Activated CD4-positive, alpha-beta T cell treated with anti-CD3 and anti-CD28 coated beads for 36 hours (primary cell): ENCODE measurements at places on chromosomes 16 and 17.
A peak's percentile ranks its signal among the peaks of the same experiment; 100 is the strongest.

GRCh38 chr17:42833767-42834422 lies 698 bp downstream of the PSME3 start:
- H3K4me3 ChIP-seq = peak overlapping the region; percentile 96
- peaks cover 18% of the 10 kb centered on the region for H3K4me1 ChIP-seq
- DNase-seq = no peak
- H3K27me3 ChIP-seq = no peaks in the 10 kb centered on the region

DNA sequence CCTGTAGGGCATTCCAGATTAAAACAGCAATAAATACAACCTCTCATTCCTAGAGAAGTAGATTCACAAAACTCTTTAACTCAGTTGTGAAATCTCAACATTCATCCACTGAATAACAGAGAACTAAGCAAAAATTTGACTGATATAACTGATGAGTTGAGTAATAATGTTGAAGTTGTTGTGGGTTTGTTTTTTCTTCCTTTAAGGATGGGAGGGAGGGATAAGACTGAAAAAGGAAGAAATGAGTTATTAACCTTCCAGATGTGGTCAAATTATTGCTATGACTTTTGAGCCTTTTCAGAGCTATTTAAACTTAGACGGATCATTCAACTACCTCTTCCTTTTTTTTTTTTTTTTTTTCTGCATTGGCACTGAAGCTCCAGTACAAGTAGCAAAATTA lies 38.6 kb downstream of the SKAP1 start:
- no peaks in the 10 kb centered on the region for H3K27me3 ChIP-seq
- no peak for DNase-seq
- peak overlapping the region; percentile 23 for H3K27ac ChIP-seq
- H3K36me3 ChIP-seq = peaks cover 49% of the 10 kb centered on the region
- peaks cover 52% of the 10 kb centered on the region for H3K4me1 ChIP-seq
- H3K4me3 ChIP-seq = no peak overlapping the region

DNA sequence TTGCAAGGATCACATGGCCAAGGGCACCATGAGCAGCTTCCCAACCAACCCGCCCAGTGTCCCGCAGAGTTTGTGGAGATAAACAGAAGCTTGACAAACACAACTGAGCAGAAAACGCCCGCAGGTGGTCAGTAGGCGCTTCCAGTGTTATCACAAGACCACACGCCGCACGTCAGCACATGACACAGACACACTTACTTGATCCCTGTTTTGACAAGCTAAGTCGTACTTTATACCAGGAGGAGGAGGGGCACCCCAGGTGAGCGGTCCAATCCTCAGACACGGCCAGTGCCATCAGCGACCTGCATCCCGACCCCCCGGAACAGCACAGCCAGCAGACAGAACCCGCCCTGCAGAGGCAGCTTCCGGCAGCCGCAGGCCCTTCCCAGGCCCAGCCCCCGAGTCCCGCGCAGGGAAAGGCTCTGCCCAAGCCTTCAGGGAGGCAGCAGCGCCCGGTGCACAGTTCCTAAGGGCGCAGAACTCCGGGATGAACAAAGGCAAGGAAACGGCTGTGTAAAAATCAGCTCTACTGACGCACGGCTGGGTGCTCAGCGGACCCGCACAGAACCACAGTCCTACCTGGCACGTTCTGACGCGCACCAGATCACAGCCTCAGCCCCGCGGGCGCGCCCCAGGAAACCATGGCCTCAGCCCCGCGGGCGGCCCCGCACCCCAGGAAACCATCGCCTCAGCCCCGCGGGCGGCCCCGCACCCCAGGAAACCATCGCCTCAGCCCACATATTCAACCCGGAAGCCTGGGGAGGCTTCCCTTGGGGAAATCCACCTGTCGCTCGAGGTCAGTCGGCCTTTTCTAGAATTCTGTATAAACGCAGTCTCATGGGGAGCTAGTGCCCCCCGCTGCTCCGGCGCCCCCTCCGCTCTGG lies 27.8 kb downstream of the AXIN1 start:
- H3K4me1 ChIP-seq = peaks cover 46% of the 10 kb centered on the region
- peak overlapping the region; percentile 51 for H3K27ac ChIP-seq
- peak; percentile 73 for DNase-seq
- H3K36me3 ChIP-seq = peaks cover 2% of the 10 kb centered on the region
- peak overlapping the region; percentile 49 for H3K4me3 ChIP-seq

- H3K27ac ChIP-seq = no peak overlapping the region
- no peaks in the 10 kb centered on the region for H3K27me3 ChIP-seq
- no peak for DNase-seq
- H3K36me3 ChIP-seq = peaks cover 16% of the 10 kb centered on the region
- H3K4me3 ChIP-seq = no peak overlapping the region
- H3K4me1 ChIP-seq = no peaks in the 10 kb centered on the region
Measured at GRCh38 chr17:574061-574460, 140.6 kb downstream of the VPS53 start.

GRCh38 chr17:16085066-16085699 lies 85.6 kb downstream of the TTC19 start:
- peaks cover 22% of the 10 kb centered on the region for H3K4me1 ChIP-seq
- no peak overlapping the region for H3K4me3 ChIP-seq
- no peaks in the 10 kb centered on the region for H3K27me3 ChIP-seq

GRCh38 chr17:16491131-16491702 lies 776 bp downstream of the LRRC75A start:
- peaks cover 5% of the 10 kb centered on the region for H3K4me1 ChIP-seq
- H3K36me3 ChIP-seq = no peaks in the 10 kb centered on the region
- peaks cover 9% of the 10 kb centered on the region for H3K27me3 ChIP-seq
- peak overlapping the region; percentile 66 for H3K4me3 ChIP-seq
- DNase-seq = peak; percentile 45
- no peak overlapping the region for H3K27ac ChIP-seq

DNA sequence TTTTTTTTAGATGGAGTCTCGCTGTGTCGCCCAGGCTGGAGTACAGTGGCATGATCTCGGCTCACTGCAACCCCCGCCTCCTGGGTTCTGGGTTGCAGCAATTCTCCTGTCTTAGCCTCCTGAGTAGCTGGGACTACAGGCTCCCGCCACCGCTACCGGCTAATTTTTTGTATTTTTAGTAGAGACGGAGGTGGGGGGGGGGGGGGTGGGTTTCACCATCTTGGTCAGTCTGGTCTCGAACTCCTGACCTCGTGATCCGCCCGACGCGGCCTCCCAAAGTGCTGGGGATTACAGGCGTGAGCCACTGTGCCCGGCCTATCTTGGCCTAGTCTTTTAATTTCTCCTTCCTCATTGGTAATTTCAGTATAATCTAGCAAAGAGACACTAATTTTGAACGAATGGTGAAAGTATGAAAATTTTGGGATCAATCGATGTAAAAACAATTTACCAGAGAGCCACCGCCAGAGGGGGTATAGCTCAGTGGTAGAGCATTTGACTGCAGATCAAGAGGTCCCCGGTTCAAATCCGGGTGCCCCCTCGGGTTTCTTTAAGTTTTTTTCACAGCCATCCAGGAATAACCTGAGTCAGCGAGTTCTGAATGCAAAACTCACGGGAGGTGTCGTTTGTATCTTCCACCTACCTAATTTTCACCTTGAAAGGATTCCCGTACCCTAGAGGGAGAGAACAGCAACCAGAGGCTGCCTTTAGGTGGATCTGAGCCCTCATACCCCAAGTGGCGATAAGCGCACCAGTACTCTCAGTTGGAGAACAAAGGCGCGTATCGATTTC lies 2.5 kb upstream of the LASP1 start:
- H3K36me3 ChIP-seq = peaks cover 11% of the 10 kb centered on the region
- H3K4me3 ChIP-seq = peak overlapping the region; percentile 93
- H3K27ac ChIP-seq = peak overlapping the region; percentile 93
- H3K27me3 ChIP-seq = peaks cover 2% of the 10 kb centered on the region

DNA sequence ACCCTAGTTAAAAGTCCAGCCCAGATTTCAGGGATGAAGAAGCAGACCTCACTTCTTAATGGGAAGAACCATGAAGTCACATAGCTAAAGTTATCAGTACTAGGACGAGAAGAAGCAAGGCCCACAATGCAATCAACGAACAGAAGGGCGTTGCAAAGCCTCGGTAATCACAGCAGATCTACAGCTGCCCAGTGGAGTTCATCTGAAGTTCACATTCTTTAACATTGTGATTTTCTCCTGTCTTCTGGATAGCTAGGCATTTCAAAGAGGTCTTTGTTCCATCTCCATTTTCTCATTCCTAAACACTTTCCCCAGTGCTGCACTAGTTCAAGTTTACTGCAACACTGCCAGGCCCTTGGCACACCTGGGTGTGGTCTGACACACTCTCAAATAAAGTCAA lies 226.7 kb upstream of the N4BP1 start:
- H3K4me3 ChIP-seq = no peak overlapping the region
- DNase-seq = no peak
- H3K27ac ChIP-seq = no peak overlapping the region
- H3K36me3 ChIP-seq = no peaks in the 10 kb centered on the region
- no peaks in the 10 kb centered on the region for H3K27me3 ChIP-seq
- no peaks in the 10 kb centered on the region for H3K4me1 ChIP-seq

DNA sequence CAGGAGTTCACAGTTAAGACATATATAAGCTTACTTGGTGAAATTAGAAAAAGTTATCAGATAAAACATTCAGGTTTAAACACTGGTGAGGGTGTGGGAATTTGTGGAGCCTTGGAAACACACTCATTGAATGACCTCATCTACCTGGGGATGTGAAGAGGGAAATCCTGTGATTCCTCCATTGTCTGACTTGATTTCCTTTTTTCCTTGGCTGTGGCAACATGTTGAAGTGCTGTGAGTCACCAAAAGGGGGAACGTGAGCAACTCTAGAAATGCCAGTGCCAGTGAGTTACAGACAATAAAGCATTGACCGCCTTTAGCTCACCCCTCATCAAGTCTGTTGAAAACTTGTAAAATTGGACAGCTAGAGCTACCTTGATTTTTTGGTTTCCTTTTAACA lies 1.8 kb downstream of the HMOX2 start:
- no peaks in the 10 kb centered on the region for H3K27me3 ChIP-seq
- peak; percentile 31 for DNase-seq
- H3K4me3 ChIP-seq = peak overlapping the region; percentile 88
- H3K36me3 ChIP-seq = peaks cover 15% of the 10 kb centered on the region
- peak overlapping the region; percentile 83 for H3K27ac ChIP-seq

- H3K4me3 ChIP-seq = no peak overlapping the region
- no peak overlapping the region for H3K27ac ChIP-seq
- no peak for DNase-seq
Measured at GRCh38 chr17:4417129-4417667, 16.5 kb upstream of the SPNS3 start.

DNA sequence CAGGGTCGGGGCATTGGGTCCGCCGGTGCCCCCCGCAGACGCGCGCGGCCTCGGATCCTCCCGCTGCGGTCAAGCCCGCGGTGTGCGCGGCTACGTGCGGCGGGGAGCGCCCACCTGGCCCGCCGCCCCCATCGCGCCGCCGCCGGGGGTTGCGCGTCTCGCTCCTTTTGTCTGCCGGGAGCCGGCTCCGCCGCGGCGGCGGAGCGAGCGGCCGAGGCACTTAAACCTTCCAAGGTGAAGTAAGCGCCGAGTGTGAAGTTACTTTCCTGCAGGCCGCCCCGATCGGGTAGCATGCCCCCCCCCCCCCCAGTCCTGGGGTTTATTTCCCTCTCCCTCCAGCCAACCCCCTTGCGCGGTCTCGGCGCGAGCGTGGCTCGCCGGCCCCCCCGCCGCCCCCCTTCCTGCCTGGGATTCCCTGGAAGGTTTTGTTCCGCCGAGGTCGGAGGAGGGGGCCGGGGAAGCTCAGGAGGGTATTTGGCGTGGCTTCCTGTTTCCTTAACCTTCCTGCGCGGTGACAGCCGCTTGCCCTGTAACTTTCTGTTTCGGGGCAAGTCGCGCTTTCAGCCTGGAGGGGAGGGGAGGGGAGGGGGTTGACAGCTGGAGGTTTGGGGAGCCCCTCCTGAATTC lies 56.6 kb upstream of the GSE1 start:
- no peaks in the 10 kb centered on the region for H3K36me3 ChIP-seq
- H3K27me3 ChIP-seq = no peaks in the 10 kb centered on the region
- H3K4me3 ChIP-seq = peak overlapping the region; percentile 88
- peaks cover 32% of the 10 kb centered on the region for H3K4me1 ChIP-seq

DNA sequence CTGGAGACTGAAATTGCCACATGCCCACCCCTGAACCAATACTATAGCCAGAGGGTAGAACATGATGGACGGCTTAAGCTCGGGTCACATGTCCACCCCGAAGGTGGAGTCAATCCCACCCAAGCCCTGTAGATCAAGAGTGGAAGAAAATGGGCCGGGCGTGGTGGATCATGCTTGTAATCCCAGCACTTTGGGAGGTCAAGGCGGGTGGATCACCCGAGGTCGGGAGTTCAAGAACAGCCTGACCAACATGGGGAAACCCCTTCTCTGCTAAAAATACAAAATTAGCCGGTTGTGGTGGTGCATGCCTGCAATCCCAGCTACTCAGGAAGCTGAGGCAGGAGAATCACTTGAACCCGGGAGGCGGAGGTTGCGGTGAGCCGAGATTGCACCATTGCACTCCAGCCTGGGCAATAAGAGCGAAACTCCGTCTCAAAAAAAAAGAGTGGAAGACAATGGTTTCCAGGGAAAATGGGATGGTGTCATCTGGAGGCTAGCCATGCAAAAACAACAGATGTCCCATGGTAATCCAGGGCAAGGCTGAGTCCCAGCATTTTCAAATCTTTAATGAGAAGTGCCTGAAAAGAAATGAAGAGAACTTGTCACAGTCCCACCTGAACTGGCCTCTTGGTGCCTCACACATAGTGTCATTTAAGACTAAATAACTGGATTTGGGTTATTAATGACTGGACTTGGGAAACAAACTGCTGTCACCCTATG lies 30.1 kb downstream of the CD300LF start:
- H3K27me3 ChIP-seq = no peaks in the 10 kb centered on the region
- no peak overlapping the region for H3K27ac ChIP-seq
- H3K36me3 ChIP-seq = no peaks in the 10 kb centered on the region
- H3K4me3 ChIP-seq = no peak overlapping the region
- H3K4me1 ChIP-seq = peaks cover 13% of the 10 kb centered on the region

DNA sequence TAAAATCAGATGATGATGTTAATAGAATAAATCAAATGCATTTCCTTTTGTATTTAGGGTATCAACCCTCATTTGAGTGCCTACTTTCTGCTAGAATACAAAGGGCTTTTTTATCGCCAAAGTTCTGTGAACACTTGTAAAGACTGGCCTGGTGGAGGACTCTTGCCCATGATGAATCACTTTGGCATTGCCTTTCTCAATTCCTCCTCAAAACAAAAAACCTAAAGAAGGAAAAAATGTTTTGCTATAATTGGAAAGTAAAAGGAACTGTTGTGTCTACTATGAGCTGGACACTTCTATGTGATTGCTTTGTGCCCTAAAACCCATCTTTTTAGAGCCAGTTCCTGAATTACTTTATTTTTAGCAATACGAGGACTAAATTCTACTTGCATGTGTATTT lies 13.0 kb upstream of the DHRS11 start:
- H3K27me3 ChIP-seq = no peaks in the 10 kb centered on the region
- no peak overlapping the region for H3K27ac ChIP-seq
- no peak overlapping the region for H3K4me3 ChIP-seq
- H3K4me1 ChIP-seq = peaks cover 3% of the 10 kb centered on the region

- H3K36me3 ChIP-seq = peaks cover 54% of the 10 kb centered on the region
- peaks cover 12% of the 10 kb centered on the region for H3K4me1 ChIP-seq
- H3K4me3 ChIP-seq = no peak overlapping the region
- no peaks in the 10 kb centered on the region for H3K27me3 ChIP-seq
- no peak overlapping the region for H3K27ac ChIP-seq
Measured at GRCh38 chr17:81583589-81584342, 31.6 kb upstream of the FAAP100 start.

DNA sequence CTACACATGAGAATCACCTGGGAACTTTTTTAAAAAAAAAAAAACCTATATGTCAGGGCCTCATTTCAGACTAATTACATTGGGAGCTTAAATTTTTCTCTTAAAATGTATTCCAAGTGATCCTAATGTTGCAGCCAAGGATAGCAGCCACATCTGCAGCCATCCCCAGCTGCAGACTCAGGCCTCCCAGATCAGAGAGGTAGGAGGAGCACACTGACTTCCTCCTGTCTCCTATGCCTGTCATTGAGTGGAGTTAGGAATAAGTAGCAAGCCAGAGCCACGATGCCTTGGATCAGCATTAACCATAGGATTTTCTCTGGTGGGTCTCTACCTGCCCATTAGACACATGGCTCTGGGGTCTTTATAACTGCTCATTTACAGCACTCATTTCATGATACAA lies 463.5 kb downstream of the HS3ST4 start:
- H3K4me3 ChIP-seq = no peak overlapping the region
- no peak for DNase-seq
- no peak overlapping the region for H3K27ac ChIP-seq
- no peaks in the 10 kb centered on the region for H3K36me3 ChIP-seq
